ENCODE measurements at places on chromosomes 1 and 21.

- DNase-seq = no peak
Measured at GRCh38 chr1:10755970-10756521, 40.4 kb downstream of the CASZ1 start.

DNA sequence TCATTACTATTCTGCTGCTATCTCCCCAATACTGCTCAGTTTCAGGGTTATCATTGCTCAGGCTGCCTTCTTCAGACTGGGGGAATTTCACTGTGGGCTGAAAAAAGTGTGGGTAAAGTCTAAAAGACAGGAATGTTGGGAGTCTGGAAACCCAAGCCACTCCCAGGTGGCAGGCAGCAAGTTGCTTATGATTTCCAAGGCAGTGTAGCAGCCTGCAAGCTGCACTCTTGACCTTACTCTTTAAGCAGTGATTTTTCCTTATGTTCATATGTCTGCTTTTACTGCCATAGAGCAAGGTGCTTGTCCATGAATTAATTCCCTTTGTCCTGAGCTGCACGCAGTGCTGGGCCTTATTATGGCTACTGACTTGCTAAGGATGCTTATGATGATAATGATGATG is 53.1 kb downstream of the PHC2 start:
- no peak for DNase-seq

- DNase-seq = no peak
Measured at GRCh38 chr1:14462851-14463250, 135.6 kb upstream of the KAZN start.

DNA sequence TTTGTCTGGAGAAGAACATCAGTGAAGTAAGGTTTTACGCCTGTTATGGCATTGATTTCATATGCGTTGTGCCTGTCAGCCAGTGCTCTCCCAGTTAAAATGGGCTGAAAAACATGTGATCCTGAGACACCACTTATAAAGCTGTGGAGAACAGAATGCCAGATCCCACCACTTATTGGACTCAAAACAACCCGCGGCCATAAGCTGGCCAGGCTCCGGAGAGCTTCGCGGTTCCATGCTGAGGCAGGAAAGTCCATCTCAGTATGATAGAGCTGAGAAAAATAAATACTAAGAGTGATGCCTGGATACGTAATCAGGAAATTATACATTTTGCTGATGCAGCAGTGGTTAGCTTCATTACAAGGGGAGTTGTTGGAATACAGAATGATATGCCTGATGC is 5.1 kb downstream of the APOBEC4 start:
- no peak for DNase-seq

DNA sequence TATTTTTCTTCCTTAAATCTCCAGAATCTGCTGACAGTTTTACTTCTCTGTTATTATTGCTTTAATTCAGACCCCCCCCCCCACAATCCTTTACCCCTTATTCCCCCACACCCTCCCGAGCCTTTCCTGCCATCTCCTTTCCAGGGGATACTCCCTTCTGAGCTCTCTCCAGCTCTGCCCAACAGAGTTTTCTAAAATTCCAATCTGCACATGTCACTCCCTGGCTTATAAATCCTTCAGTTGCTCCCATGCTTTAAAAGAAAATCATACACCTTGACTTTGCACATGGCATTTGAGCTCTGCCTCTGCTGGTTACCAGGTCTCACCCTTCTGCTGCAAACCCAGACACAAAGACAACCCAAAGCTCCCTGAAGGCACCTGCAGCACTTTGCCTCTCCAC is 11.7 kb upstream of the EPS8L3 start:
- no peak for DNase-seq

- no peak for DNase-seq
Measured at GRCh38 chr1:12083766-12084165, 20.7 kb downstream of the TNFRSF8 start.

DNA sequence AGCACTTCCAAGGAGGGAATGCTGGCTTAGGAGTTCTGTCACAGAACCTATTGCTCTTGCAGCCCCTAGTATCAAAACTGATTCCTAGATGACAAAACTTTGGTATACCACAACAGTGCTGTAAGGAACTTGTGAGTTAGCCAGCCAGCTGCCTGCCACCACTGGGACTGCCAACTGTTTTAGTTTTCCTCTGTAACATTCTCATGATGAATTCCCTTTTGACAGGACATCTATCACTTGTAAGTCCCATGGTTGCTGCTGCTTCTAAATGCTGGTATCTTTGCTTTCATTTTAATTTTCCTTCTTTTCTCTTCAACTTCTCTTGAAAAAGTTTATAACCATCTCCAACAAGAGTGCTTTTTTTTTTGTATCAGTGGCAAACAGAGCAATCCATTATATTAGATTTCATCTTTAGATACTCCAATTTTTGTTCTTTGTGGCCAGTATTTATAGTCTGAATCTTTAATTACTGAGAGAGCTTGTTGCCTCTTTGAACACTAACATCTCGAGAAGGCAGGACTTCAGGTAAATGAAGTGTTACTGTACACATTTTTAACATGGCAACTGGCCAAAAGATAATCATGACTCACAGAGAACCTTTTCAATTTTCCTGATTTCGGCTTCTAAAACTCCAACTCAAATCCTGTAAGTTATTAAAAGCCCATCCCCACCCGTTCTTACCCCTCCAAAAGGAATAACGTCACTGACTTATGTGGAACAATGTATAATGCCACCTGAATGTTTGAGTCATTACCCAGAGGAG is 19.8 kb downstream of the DBT start:
- DNase-seq = no peak

DNA sequence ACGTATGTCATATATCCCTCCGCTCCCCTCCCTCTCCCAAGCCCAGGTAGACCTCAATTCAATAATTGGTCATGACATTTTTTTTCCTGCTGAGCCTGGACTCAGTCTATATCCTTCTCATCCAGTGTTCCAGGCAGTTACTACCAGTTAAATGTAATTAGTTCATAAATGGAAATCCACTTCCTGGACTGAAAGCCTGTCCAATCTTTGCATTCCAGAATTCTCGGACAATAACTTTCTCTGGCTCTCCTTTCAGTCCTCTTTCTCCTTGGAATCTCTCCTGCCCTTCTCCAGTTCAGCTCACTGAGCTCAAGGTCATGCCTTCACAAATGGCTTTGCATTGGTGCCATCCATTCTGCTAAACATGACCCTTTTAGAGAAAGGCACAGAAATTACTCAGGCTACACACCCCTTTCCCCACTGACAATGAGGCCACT is 34.8 kb downstream of the VWA5B1 start:
- no peak for DNase-seq
